CD4-positive, alpha-beta T cell treated with Interleukin-1 beta for 1 hour (primary cell): ENCODE measurements at places on chromosomes 16 and 17.
A peak's percentile ranks its signal among the peaks of the same experiment; 100 is the strongest.

GRCh38 chr17:74882517-74883240, 9.9 kb upstream of the FDXR start:
- DNase-seq: no peak

GRCh38 chr16:31141489-31142108, 6.1 kb upstream of the PRSS8 start:
- no peak for DNase-seq

GRCh38 chr17:45873728-45874127, 20.6 kb upstream of the MAPT start:
- DNase-seq: no peak

- no peak for DNase-seq
Measured at GRCh38 chr16:14548933-14549788, 80.9 kb downstream of the PARN start.

- DNase-seq: no peak
Measured at GRCh38 chr16:74501484-74502478, 80.5 kb upstream of the CLEC18B start.

DNA sequence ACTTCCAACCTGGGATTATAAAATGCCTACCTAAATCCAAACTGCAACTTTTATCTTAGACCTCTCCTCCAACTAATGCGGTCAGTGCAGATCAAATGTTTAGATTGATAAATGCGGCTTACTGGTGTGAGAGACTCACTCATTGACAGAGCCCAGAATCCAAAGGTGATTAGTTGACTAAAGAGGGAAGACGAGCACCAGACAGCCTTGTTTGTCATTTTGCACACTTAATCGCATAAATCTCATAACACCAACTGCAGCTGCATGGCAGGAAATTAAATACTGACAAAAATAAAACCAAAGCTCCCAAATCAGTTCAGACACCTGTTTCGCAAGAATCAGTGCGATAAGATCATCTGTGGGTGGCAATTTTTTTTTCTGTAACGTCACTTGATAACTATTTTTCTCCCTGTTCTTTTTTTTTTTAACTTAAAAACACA, 35.9 kb downstream of the NACA2 start:
- DNase-seq: no peak

GRCh38 chr16:78906135-78906534, 694.4 kb downstream of the MAF start:
- DNase-seq: no peak

DNA sequence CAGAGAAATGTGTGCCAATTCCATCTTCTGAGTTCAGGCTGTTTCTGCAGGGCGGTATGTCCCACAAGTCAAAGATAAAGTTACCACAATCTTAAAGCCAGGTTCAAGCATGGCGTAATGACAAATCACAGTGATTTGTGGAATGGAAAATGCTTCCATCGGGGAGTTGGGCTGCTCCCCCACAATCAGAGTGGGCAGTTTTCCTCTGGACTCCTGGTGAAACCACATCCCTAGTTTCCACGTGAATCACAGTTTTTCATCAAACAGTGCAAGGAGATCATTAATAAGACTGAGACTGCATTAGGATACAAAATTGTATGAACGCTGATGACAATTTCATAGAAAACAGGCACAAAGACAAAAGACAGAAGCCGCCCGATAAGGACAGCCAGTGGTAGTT, 3.6 kb downstream of the LITAF start:
- DNase-seq: no peak

- DNase-seq: peak; percentile 14
Measured at GRCh38 chr17:42928714-42929496, 28.3 kb downstream of the G6PC1 start.

DNA sequence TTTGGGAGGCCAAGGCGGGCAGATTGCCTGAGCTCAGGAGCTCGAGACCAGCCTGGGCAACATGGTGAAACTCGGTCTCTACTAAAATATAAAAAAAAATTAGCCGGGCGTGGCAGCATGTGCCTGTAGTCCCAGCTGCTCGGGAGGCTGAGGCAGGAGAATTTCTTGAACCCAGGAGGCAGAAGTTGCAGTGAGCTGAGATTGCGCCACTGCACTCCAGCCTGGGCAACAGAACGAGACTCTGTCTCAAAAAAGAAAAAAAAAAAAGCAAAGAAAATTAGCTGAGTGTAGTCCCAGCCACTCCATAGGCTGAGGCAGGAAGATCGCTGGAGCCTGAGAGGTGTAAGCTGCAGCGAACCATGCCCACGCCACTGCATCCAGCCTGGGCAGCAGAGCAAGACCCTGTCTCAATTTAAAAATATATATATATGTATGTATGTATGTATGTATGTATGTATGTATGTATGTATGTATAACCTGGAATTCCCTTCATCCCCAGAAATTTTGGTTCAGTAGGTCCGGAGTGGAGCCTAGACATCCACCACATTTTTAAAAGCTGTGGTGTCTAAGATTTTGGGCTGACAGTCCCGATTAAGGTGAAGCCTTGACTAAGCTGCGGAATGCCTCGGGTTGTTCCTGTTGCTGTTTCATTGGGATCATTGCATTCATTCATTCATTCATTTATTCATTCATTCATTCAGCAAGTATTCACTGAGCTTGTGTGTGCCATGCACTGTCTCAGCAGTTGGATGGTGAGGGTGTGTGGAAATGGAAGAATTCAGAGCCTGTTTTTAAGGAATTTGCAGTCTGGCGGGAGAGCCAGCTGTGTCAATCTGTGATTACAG, 25.9 kb downstream of the TMEM94 start:
- no peak for DNase-seq

- DNase-seq: no peak
Measured at GRCh38 chr16:31131841-31132271, 3.7 kb downstream of the PRSS8 start.

GRCh38 chr16:19245326-19245925, 40.1 kb upstream of the CLEC19A start:
- DNase-seq: no peak

DNA sequence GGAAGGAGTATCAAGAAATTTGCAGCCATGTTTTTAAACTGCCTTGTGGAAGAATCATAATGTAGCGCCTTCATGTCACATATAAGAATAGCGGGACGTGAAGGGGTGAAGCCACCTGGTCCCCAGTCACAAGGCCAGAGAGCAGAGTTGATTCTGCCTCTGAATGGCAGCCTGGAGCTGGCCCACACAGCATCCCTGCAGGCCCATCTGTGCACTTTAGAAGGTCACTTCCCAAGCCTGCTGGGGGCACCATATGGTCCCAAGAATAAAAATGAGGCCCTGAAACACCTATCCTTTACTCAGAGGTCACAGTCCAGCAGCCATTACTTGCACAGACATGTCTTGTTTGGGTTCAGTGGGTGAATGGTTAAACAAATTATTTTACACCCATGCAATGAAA, 15.0 kb downstream of the CD300E start:
- no peak for DNase-seq

DNA sequence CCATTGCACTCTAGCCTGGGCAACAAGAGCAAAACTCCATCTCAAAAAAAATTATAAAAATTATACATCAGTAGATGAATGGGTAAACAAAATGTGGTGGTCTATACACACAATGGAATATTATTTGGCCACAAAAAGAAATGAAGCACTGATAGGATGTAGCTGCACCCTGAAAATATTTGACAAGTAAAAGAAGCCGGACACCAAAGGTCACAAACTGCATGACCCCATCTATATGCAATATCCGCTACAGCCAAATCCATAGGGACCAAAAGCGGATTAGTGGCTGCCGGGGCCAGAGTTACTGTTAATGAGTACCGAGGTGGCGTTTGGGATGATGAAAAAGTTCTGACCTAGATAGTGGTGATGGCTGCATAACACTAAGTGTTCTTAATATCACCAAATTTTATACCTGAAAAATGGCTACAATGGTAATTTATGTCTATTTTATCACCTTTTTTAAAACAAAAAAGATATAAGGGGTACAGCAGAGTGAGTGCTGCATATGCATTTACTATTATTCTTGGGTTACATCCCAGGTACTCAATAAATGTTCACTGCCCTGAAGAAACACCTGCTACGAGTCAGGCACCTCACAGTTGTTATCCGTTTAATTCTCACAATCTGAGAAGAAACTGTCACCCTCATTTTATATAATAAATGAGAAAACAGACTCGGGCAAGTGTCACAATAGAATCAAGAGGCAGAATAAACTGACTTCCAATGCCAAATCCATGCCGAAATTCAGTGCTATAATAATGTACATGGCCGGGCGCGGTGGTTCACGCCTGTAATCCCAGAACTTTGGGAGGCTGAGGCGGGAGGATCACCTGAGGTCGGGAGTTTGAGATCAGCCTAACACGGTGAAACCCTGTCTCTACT, 807 bp upstream of the HBQ1 start:
- DNase-seq: no peak

DNA sequence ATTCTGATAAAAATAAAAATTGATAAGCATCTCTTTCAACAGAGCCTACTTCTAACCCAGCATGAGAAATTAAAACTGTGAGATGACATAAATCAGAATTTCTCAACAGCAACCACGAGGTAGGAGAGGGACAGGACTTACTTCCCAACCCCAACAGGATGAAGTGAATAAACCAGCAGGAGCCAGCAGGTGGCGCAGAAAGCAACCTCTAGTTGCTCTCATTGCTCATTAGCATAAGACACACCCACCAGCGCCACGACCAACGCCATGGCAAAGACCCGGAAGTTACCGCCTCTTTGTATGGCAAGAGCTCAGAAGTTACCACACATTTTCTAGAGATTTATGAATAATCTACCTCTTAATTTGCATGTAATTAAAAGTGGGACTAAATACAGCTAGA, 189.4 kb upstream of the CDH8 start:
- DNase-seq: peak; percentile 4

GRCh38 chr17:1012823-1013728, 16.1 kb downstream of the TIMM22 start:
- no peak for DNase-seq

- DNase-seq: no peak
Measured at GRCh38 chr17:77189148-77189547, 48.4 kb downstream of the SEC14L1 start.

GRCh38 chr17:9343516-9343915, 232.1 kb downstream of the STX8 start:
- no peak for DNase-seq

DNA sequence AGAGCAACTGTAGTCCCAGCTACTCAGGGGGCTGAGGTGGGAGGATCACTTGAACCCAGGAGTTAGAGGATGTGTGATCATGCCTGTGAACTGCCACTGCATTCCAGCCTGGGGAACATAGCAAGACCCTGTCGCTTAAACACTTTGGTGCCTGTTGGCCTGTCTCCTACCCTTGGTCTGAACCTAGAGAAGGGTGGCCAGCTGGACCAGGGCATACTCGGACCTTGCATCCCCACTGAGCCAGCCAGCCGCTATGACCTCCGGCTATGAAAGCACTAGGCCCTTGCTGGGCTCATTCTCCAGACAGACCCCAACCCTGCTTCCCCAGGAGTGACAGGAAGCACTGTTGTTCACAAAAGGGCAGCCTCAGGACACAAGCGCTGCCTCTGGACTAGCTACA, 4.6 kb downstream of the IFT20 start:
- no peak for DNase-seq

GRCh38 chr16:57434003-57434402, 13.2 kb downstream of the CIAPIN1 start:
- DNase-seq: no peak

GRCh38 chr16:3214904-3215600, 19.9 kb downstream of the ZNF200 start:
- DNase-seq: peak; percentile 60

DNA sequence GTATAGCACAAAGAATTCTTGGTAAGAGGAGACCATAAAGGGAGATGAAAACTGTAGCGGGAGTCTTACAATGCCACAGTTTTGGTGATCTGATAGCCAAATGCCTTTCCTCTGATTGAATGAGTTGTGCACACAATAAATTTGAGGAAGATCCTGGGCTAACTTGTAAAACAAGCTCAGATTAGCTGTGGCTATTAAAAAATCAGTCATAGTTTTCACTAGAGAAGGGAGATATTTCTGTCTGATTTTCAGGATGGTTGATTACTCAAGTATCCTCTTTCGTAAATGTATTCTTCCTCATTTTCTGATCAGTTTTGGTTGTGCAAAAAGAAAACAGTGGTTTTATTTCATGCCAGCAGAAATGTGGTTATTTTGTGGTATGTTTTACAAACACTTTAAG, 9.1 kb upstream of the METTL9 start:
- DNase-seq: no peak

DNA sequence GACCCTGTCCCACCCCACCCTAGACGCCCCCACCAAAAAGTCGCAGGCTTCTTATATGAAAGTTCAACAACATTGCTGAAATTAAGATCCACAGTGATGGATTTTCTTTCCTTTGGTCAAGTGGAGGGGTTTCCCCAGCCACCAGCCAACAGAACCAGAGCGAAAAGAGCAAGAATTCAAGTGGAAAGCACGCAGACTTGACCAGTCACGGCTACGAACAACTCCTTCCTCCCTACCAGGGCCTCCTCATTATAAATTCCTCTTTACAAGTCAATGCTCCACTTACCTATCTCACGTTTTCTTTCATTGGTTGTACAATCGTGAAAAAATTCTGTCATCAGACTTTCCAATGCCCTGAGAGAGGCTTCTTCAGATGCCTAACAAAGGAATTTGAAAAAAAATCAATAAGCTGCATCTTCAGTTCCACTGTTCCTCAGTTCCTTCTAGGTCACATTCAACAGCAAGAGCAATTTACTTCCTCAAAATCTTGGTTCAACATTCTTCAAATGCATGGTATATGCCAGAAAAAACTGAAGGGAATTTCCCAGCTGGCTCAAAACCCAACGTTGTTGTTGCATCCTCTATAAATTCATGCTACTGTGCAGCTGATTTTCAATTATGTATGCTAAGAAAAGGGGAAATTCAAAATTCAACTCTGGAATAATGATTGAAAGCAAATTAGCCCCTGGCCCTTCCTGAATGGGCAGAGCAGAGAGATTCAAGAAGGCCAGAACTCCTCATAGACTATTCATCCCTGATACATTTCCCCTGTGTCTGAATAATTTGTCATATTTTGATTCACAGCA, 30.9 kb downstream of the XPO6 start:
- DNase-seq: no peak

- DNase-seq: no peak
Measured at GRCh38 chr17:27944546-27945332, 51.6 kb upstream of the LYRM9 start.

GRCh38 chr17:77487677-77488530, 347.1 kb downstream of the SEC14L1 start:
- DNase-seq: no peak

- no peak for DNase-seq
Measured at GRCh38 chr17:83152227-83152744, 72.9 kb downstream of the METRNL start.
